ENCODE measurements at places on chromosomes 6 and 20.

GRCh38 chr20:12264711-12265110 is 347.0 kb downstream of the BTBD3 start:
- H3K36me3 ChIP-seq: no peaks in the 10 kb centered on the region
- no peak overlapping the region for H3K27ac ChIP-seq
- H3K27me3 ChIP-seq: no peaks in the 10 kb centered on the region
- no peak for DNase-seq

DNA sequence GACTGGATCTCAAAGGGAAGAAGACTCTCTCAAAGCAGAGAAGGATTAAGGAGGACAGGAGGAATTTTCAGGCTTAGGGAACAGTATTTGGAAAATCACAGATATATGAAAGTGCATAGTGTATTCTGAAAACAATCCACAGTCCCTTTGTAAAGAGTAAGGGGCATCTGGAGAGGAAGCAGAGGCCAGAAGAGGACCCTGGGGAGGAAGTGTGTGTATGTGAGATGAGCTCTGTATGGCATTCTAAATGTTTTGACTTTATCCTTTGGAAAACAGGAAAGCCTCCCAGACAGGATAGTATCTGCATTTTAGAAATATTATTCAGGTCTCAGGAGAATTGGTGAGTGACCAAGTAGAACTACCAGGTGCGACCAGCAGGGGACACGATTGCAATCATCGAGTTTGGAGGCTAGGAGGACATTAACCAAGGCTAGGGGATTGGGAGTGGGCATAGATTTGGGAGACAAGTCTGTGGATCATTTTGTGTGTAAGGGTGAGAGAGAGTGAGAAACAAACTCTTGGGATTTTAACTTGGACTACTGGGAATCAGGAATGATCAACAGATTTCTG is 38.3 kb upstream of the FAM184A start:
- no peak for DNase-seq
- no peaks in the 10 kb centered on the region for H3K27me3 ChIP-seq
- H3K27ac ChIP-seq: no peak overlapping the region
- H3K4me1 ChIP-seq: no peaks in the 10 kb centered on the region
- H3K4me3 ChIP-seq: no peak overlapping the region
- no peaks in the 10 kb centered on the region for H3K36me3 ChIP-seq

- H3K4me3 ChIP-seq: no peak overlapping the region
- H3K4me1 ChIP-seq: no peaks in the 10 kb centered on the region
- no peak for DNase-seq
- no peak overlapping the region for H3K27ac ChIP-seq
Observed at GRCh38 chr6:45650524-45651135, 272.9 kb upstream of the SUPT3H start.

- H3K4me3 ChIP-seq: no peak overlapping the region
- H3K4me1 ChIP-seq: no peaks in the 10 kb centered on the region
- H3K36me3 ChIP-seq: no peaks in the 10 kb centered on the region
- H3K27me3 ChIP-seq: no peaks in the 10 kb centered on the region
- no peak overlapping the region for H3K27ac ChIP-seq
- no peak for DNase-seq
Observed at GRCh38 chr6:105561486-105561885, 158.6 kb upstream of the PREP start.
